ENCODE measurements at places on chromosomes 13 and 19.

- DNase-seq = no peak
These were observed 686.9 kb downstream of the UQCRFS1 start for GRCh38 chr19:28526038-28526437.

DNA sequence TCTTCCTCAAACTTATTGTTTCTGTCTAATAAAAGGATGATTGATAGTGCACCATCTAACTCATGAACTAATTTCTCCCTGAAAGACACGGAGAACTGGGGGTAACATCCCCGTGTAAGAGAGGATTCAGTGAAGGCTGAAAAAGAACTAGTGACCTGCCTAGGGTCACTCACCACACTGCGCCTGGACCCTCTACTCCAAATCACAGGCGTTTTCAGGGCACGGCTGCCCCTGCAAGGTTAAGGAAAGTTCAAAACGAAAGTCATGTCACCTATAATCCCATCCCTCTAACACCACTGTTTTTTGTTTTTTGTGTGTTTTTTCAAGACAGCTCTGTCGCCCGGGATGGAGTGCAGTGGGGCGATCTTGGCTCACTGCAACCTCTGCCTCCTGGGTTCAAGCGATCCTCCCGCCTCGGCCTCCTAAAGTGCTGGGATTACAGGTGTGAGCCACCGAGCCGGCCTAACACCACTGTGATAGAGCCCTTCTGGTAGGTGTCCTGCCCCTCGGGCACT is 8.7 kb downstream of the URAD start:
- no peak for DNase-seq

- DNase-seq = peak; percentile 29
These were observed 25.9 kb downstream of the ACSBG2 start for GRCh38 chr19:6161271-6161850.

GRCh38 chr13:63438951-63439350 is 2023.3 kb upstream of the PCDH20 start:
- no peak for DNase-seq

DNA sequence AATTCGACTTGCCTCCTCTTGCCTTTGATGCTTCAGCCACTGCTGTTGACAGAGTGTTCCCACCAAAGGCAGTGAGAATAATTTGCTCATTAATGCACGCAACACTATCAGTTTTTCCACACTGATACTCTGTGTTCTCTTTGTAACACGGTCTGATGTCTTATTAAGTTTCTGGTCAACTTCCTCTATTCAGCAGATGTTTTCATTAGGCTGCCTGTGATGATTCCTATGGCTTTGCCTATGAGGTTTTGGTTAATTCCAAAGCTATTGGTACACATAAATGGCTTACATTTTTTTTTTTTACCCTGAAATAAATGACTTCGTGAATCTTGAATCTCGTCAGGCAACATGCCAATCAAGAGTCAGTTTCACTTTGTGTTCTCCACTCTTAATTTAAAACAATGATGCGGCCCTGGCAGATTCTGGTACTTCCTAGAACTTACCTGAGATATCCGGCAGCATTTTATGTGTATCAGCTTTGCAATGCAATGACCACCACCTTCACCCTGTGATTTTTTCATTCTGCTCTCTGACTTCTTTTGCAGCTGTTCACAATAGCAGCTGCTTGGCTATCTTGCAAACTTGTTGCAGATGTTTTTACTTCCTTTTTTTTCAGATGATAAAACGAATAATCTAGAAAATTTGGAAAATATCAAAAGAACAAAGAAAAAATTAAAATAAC is 27.5 kb upstream of the KL start:
- DNase-seq = no peak

DNA sequence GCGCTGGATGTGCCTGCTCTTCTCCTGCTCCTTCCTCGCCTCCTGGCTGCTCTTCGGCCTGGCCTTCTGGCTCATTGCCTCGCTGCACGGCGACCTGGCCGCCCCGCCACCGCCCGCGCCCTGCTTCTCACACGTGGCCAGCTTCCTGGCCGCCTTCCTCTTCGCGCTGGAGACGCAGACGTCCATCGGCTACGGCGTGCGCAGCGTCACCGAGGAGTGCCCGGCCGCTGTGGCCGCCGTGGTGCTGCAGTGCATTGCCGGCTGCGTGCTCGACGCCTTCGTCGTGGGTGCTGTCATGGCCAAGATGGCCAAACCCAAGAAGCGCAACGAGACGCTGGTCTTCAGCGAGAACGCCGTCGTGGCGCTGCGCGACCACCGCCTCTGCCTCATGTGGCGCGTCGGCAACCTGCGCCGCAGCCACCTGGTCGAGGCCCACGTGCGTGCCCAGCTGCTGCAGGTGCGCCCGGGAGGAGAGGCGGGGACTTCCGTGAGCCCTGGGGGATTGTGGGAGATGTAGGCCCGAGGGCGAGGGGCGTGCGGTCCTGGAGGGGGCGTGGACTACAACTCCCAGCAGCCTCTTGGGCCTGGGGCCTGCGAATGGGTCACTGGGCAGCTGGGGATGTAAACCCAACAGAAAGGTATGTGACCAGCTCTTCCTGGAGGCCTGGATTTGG is 6.7 kb downstream of the KCNJ14 start:
- DNase-seq = no peak

GRCh38 chr19:54153731-54154326 is 5.7 kb downstream of the LENG1 start:
- no peak for DNase-seq

DNA sequence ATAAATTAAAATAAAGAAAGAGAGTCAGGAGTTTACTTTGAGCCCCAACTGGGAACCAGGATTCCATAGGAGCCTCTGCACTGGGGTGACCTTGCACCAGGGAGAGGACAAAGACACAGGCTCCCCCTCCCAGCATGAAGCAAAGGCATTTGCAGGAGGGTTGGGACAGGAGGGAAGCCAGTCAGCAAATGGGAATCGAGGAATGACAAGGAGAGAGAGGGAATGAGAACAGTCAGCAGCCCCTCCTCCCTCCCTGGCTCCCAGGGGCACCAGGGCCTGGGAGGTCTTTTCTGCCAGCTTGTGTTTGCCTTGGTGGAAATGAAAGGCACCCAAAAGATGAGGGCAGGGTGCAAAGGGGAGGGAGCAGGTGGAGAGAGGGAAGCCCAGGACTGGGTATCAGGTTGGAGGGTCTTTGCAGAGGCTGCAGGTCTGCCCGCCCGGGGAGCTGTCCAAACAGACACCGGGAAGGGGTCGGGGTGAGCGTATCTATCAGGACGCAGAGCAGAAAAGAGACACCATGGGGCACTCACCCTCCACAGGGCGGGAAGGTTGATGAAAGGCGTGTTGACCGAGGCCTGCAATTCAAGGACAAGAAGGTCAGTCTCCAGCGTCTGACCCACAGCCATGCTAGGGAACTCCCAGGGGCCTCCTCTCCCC is 3.8 kb downstream of the SBSN start:
- DNase-seq = no peak

DNA sequence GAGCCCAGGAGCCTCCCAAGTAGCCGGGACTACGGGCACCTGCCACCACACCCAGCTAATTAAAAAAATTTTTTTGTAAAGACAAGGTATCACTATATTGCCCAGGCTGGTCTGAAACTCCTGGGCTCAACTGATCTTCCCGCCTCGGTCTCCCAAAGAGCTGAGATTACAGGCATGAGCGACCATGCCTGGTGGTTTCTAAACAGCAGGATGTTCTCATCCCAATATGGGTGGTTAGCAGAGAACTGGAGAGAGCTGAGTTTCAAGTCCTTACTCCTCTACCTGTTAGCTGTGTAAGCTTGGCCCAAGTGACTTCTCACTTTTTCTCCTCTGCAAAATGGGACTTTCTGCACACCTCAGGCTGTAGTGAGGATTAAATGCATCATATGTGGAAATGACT is 8.0 kb downstream of the TMEM91 start:
- no peak for DNase-seq

DNA sequence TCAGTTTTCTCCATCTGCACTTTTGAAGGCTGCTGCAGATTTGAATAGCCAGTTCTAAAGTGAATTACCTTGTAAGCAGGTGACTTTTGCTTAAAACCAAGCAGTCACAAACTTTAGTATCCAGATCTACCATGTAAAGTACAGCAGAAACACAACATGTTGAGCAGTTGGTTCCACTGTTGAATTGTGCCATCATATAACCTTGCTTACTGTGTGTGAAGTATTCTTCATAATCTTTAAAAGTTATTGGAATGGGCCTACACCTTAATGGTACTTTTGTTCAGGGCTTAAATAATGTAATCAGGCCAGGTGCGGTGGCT is 23.2 kb upstream of the MTUS2 start:
- no peak for DNase-seq

GRCh38 chr13:44516771-44517170 is 59.4 kb downstream of the TSC22D1 start:
- DNase-seq = no peak

GRCh38 chr13:110916301-110917142 is 1.7 kb upstream of the ANKRD10 start:
- DNase-seq = no peak

DNA sequence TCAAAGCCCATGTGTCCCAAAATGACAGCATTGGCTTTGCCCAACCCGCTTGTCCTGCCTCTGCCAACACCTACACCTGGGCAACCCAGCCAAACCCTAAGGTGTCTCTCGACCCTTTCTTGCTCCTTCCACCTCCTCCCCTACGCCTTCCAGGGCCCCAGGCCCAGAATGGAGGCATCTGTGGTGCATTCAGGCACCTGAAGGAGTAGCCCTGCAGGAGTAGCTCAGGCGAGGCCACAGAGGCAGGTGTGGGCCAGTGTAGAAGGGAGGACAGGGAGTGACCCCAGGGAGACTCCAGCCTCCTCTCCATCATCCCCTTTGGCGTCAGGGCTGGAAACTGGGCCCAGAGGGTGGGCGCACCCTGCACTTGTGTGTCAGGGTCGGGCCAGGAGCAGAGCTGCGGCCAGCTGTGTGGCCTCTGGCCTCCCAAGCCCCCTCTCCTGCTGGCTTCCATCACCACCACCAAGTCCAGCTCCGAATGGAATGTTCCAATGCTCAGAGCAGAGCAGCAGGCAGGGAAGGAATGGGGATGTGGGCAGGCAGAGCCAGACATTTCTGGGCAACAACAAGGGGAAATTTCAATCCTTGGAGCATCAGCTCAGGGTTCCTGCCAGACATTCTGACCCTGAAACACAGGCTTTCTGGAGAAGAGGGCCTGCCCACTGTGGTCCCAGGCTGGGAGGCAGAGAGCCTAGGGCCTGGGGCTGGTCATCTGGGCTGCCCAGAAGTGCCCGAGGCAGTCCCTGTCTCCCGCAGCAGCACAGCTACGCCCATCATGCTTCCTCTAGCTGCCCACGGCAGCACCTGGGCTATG is 16.4 kb downstream of the PLEKHF1 start:
- DNase-seq = no peak

GRCh38 chr13:31032528-31033113 is 100.2 kb downstream of the TEX26 start:
- no peak for DNase-seq

DNA sequence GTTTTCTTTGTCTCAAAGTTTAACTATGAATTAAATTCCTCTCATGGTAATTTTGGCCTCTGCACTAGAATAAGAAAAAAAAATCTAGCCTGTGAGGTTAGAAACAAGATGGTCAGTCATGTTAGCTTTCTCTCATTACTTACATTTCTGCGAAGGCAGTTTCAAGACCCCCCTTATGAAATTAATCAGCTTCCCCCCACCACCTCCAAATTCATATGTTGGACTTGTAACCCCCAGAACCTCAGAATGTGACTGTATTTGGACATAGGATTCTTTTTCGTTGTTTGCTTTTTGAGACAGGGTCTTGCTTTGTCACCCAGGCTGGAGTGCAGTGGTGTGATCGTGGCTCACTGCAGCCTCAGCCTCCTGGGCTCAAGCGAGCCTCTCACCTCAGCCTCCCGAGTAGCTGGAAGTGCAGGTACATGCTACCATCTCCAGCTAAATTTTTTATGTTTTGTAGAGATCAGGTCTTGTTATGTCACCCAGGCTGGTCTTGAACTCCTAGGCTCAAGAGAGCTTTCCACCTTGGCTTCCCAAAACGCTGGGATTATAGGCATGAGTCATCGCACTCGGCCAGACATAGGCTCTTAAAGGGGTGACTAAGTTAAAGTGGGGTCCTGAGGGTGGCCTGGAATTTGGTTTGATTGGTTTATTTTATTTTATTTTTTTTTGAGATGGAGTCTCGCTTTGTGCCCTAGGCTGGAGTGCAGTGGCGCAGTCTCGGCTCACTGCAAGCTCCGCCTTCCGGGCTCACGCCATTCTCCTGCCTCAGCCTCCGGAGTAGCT is 1.4 kb downstream of the PLA2G4C start:
- DNase-seq = no peak

- DNase-seq = no peak
These were observed 36.3 kb downstream of the MICU2 start for GRCh38 chr13:21567714-21568113.

GRCh38 chr13:23883255-23883654 is 5.9 kb downstream of the MIPEP start:
- DNase-seq = no peak

DNA sequence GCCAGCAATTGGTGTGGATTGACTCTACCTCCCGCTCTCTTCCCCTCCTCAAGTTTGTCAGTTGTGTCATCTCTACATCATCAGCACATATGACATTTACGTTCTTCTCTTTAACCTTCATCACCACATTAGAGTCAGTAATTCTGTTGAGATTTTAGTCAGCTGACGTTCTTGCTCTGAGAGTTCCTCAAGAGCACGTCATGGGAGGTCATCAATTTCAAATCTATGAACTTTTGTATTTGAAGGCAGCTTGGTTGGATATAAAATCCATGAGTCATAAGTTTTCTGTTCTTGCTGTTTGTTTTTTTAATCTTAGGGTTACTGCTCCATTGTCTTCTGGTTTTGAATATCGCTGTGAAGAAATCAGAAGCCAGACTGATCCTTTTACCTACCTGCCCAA is 21.8 kb upstream of the ARGLU1 start:
- no peak for DNase-seq

GRCh38 chr13:112446347-112446861 is 70.2 kb downstream of the SPACA7 start:
- DNase-seq = no peak

GRCh38 chr13:113927661-113928581 is 46.0 kb downstream of the C13orf46 start:
- no peak for DNase-seq

GRCh38 chr19:30228835-30229524 is 143.2 kb upstream of the ZNF536 start:
- no peak for DNase-seq

- DNase-seq = no peak
These were observed 244.8 kb upstream of the KLHL1 start for GRCh38 chr13:70353096-70353495.

DNA sequence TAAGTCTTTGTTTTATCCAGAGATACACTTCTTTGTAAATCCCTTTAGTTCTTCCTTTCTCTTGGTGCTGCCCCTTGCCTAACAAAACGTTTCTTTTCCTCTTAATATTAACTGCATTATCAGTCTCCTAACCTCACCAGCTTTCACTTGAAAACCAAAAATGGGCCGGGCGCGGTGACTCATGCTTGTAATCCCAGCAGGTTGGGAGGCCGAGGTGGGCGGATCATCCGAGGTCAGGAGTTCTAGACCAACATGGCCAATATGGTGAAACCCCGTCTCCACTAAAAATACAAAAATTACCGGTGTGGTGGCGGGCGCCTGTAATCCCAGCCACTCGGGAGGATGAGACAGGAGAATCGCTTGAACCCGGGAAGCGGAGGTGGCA is 329.8 kb upstream of the MIR17HG start:
- no peak for DNase-seq

GRCh38 chr19:44817725-44818465 is 9.0 kb downstream of the BCAM start:
- no peak for DNase-seq
